ENCODE measurements at places on chromosomes 2 and 18. TPM values are rescaled to one million over a fixed set of nuclear protein-coding genes. Genes with fewer than 3 reads are reported as not detected.

GRCh38 chr18:72041313-72042032, 502.7 kb downstream of the CBLN2 start:
- H3K27ac ChIP-seq: no peak overlapping the region
- H3K4me1 ChIP-seq: no peaks in the 10 kb centered on the region
- H3K4me3 ChIP-seq: no peak overlapping the region
- DNase-seq: no peak
- H3K27me3 ChIP-seq: no peaks in the 10 kb centered on the region

DNA sequence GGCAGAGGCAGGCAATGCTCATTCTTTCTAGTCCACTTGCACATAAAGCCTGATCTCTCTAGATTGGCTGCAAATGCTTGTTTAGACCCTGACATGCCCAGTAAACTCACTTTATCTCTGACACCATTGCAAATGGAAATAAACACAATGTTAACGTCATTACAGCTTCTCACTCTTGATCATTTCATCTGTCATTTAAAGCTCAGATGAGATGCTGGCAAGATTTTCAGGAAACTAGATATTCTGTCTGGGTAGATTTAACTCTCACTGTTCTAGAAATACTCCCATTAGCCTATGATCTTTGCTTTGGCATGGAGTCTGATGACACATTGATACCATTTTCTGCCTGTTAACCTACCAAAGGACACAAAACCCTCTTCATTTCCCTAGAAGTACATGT, 320.7 kb upstream of the HNRNPA3 start:
- no peak for DNase-seq
- H3K4me3 ChIP-seq: no peak overlapping the region
- H3K36me3 ChIP-seq: no peaks in the 10 kb centered on the region
- no peaks in the 10 kb centered on the region for H3K4me1 ChIP-seq
- no peaks in the 10 kb centered on the region for H3K27me3 ChIP-seq

DNA sequence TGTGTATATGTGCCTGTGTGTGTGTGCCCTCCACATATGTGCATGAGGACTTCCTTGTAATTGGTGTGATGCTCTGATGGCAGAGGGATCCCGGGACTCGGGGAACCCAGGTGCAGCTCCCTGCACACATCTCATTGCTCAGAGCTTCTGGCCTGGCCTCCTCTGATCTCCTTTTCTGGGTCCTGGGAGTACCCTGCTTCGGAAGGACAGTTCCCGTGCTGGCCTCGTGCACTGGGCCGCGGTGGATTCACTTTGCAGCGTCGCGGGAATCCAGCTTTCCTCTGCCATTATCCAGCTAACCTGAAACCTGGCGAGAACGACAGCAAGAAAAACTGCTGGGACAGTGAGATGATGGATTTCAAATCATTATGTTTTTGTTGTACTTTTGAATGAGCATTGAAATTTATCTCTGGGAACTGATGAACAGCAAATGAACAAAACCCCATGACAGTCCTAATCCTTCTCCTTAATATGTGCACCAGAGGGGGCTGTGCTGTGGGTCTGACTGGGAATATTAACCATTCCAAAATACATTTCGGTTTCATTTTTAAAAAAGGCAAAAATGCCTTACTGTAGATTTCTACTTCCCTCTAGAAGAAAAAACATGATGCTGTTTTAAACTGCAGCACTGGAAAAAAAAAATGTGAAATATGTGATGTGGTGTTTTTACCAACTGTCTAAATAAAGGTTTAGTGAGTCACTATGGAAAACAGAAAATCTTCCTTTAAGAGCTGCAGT, 78.2 kb downstream of the PTGR3 start:
- no peaks in the 10 kb centered on the region for H3K36me3 ChIP-seq
- no peaks in the 10 kb centered on the region for H3K27me3 ChIP-seq
- H3K27ac ChIP-seq: no peak overlapping the region
- no peak overlapping the region for H3K4me3 ChIP-seq
- no peaks in the 10 kb centered on the region for H3K4me1 ChIP-seq
- peak; percentile 50 for DNase-seq

Gene BOLL
- total RNA-seq: not detected

DNA sequence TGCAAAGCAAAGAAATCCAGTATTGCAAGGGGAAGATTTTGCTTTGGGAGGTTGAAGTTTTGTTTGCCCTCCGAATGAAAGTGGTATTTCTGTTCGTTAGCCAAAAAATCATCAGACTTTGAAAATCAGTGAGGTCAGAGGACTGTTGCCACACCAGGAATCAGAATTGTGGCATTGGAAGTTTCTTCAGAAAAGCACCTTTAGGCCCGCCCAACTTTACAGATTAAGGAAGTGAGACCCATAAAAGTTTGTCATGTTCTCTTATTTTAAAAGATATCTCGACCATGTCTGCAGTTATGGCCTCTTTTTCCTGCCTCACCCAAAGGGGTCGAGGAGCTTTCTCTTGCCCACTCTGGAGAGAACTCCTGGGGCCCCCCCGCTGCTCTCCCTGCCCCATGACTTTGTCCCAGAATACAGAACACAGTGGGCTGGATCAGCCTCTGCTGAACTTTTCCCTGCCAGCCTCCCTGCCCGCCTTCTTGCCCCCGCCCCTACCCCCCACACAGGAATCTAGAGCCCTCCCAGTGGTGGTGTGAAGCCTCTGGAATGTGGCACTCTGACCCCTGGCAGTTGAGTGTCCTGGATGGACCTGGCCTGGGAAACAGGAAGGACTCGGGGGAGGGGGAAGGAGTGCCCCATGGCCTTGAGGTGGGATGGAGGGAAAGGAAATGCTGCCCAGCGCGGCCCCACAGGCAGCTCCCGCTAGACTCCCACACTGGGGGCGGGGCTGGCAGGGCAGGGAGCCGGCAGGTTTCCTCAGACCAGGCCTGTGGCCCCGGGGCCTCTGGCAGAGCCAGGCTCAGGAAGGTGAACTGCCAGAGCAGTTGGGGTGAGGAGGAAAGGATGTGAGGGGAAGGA, 25.3 kb downstream of the CRIM1 start:
- H3K4me3 ChIP-seq: no peak overlapping the region
- no peak for DNase-seq
- H3K4me1 ChIP-seq: peaks cover 31% of the 10 kb centered on the region
- peaks cover 4% of the 10 kb centered on the region for H3K36me3 ChIP-seq

Gene ATG16L1
- total RNA-seq: 16.7 TPM

- H3K27me3 ChIP-seq: no peaks in the 10 kb centered on the region
- no peak for DNase-seq
- H3K4me1 ChIP-seq: no peaks in the 10 kb centered on the region
- H3K4me3 ChIP-seq: no peak overlapping the region
Observed at GRCh38 chr2:206217166-206217565, 57.3 kb upstream of the ZDBF2 start.

DNA sequence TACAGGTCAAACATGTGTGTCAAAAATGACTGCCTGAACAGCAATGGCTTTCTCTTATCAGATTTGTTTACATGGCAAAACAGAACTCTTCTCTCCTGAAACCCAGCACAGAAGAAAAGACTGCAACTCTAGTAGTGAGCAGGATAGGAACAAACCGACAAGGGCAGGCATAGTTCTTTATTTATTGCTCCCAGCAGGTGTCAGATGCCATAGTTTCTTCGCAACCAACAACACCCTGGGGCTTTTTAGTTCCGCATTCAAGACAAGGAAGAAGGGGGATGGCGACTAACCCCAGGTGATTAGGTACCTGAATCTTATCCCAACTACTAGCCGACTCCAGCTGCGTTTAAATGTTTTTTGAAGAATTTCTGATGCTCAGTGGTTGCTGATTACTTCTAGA, 367.5 kb upstream of the FIGN start:
- H3K27ac ChIP-seq: no peak overlapping the region
- no peak for DNase-seq
- H3K36me3 ChIP-seq: no peaks in the 10 kb centered on the region
- no peaks in the 10 kb centered on the region for H3K27me3 ChIP-seq

GRCh38 chr2:53989210-53989862, 18.5 kb upstream of the PSME4 start:
- H3K36me3 ChIP-seq: no peaks in the 10 kb centered on the region
- no peaks in the 10 kb centered on the region for H3K27me3 ChIP-seq
- no peaks in the 10 kb centered on the region for H3K4me1 ChIP-seq
- H3K27ac ChIP-seq: no peak overlapping the region
- no peak for DNase-seq
- H3K4me3 ChIP-seq: no peak overlapping the region

DNA sequence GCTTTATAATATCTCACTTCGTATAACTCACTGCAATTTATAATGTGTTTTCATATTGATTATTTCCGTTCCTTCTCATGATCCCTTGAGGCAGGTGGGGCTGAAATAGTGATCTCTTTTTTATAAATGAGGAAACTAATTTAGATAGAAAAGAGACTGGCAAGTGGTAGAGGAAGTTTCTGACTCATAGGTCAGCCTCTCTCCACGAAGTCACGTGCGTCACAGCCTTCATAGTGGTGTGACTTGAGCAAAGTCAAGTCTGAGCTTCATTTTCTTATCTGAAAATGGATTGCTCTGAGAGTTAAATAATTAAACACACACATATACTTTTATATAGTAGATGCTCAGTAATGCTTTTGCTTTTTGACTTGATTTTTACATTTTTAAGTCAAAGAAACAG, 19.9 kb downstream of the ABCG5 start:
- H3K36me3 ChIP-seq: no peaks in the 10 kb centered on the region
- no peaks in the 10 kb centered on the region for H3K27me3 ChIP-seq
- DNase-seq: peak; percentile 66
- H3K4me3 ChIP-seq: no peak overlapping the region
- no peaks in the 10 kb centered on the region for H3K4me1 ChIP-seq

DNA sequence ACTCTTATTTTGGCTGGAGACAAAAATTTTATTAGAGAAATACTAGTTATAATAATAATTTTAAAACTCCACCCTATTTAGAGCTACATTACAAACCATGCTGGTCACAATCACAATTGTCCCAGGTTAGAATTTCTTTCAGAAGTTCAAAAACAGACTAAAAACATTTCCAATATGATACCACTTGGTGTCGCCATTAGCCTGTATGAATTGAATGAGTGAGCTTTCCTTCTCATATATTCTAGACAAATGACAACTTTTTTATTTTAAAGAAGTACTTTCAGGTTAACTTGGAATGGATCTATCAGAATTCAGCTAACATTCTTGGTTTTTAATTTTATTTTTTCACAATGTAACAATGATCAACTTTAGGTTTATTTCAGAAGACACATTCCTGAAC, 48.0 kb downstream of the SERPINB8 start:
- no peaks in the 10 kb centered on the region for H3K4me1 ChIP-seq
- no peak for DNase-seq
- no peaks in the 10 kb centered on the region for H3K36me3 ChIP-seq
- no peak overlapping the region for H3K4me3 ChIP-seq

GRCh38 chr18:4851301-4851976, 345.6 kb downstream of the AKAIN1 start:
- no peaks in the 10 kb centered on the region for H3K4me1 ChIP-seq
- H3K36me3 ChIP-seq: no peaks in the 10 kb centered on the region
- no peak overlapping the region for H3K4me3 ChIP-seq
- H3K27me3 ChIP-seq: no peaks in the 10 kb centered on the region
- no peak overlapping the region for H3K27ac ChIP-seq

Gene PUS10
- total RNA-seq: 4.6 TPM

GRCh38 chr2:152506843-152507242, 171.9 kb downstream of the FMNL2 start:
- H3K4me3 ChIP-seq: no peak overlapping the region
- no peaks in the 10 kb centered on the region for H3K27me3 ChIP-seq
- no peak for DNase-seq
- peaks cover 16% of the 10 kb centered on the region for H3K4me1 ChIP-seq
- no peaks in the 10 kb centered on the region for H3K36me3 ChIP-seq

- peaks cover 38% of the 10 kb centered on the region for H3K4me1 ChIP-seq
- peaks cover 12% of the 10 kb centered on the region for H3K36me3 ChIP-seq
- H3K4me3 ChIP-seq: peak overlapping the region; percentile 6
- H3K27me3 ChIP-seq: peaks cover 51% of the 10 kb centered on the region
- DNase-seq: no peak
Observed at GRCh38 chr2:63047321-63048279, 3.0 kb upstream of the OTX1 start.

Gene CRACDL
- 7.4 TPM for total RNA-seq

All from right atrium auricular region (tissue), 2 donors.